CD4-positive, alpha-beta T cell treated with Interleukin-15 for 1 hour (primary cell): ENCODE measurements at places on chromosomes 2 and 18.

DNA sequence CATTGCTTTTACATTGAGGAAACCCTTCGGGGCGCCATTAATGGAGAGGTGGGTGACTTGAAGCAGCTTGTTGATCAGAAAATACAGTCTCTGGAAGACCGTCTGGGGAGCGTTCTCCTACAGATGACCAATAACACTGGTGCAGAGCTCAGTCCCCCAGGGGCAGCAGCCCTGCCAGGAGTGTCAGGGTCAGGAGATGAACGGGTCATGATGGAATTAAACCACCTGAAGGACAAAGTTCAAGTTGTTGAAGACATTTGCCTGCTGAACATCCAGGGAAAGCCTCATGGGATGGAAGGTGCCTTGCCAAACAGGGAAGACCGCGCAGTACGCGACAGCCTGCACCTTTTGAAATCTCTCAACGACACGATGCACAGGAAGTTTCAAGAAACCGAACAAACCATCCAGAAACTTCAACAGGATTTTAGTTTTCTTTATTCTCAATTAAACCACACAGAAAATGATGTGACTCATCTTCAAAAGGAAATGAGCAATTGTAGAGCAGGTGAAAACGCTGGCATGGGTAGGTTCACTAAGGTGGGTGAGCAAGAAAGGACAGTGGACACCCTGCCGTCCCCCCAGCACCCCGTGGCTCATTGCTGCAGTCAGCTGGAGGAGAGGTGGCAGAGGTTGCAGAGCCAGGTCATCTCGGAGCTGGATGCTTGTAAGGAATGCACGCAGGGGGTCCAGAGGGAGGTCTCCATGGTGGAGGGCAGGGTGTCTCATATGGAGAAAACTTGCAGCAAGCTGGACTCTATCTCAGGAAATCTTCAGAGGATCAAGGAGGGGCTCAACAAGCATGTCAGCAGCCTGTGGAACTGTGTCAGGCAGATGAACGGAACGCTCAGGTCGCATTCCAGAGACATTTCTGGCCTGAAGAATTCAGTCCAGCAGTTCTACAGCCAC is 45.0 kb downstream of the EMILIN2 start:
- no peak for DNase-seq

GRCh38 chr2:68206793-68207192 is 45.5 kb downstream of the PPP3R1 start:
- no peak for DNase-seq

DNA sequence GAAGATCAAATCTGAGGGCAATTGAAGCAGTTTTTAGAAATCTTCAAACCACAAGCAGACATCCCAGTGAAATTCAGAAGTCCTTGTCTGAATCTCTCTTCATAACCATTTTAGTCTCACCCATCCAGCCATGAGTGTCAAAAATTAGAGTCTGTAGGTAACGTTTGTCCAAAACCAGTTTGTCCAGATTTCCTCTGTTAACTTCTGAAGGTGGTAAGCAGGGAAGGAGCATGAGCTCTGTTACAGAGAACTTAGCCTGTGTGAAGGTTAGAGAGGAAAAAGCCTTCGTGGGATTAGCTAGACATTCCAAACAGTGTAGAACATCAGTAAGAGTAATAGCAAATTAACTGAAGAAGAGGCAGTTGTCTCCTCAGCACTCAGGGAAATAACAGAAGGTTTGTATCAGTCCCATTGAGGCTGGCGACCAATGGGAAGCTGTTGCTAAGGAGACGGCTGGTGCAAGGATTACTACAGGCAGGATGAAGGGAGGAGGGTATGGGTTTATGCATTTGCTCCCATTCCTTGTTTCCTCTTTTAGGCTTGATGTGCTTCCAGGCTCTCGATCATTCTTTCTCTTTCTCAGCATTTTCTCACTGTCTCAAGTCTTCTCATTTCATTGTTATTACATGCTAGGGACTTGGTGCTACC is 8.7 kb upstream of the GPR155 start:
- DNase-seq: no peak

GRCh38 chr18:36296650-36297416 is 680 bp upstream of the FHOD3 start:
- DNase-seq: no peak

GRCh38 chr2:161415034-161415986 is 787 bp upstream of the TBR1 start:
- DNase-seq: no peak

DNA sequence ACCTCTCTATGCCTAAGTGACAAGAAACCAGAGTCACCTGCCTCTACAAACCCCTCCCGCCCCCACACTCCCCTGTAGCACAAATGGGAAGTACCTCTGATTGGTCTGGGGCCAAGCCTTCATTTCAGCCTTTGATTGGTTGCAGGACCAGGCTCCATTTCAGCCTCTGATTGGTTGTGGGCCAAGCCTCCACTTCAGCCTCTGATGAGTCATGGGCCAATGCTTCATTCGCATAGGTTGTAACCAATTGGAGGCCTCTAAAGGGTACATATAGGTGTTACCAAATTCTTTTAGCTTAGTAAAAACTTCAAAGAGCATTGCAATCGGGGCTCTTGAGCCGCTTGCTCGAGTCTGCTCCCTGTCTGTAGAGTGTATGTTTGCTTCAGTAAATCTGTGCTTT is 25.0 kb downstream of the CCDC102B start:
- DNase-seq: no peak

GRCh38 chr2:202909394-202910192 is 1.9 kb downstream of the WDR12 start:
- no peak for DNase-seq

DNA sequence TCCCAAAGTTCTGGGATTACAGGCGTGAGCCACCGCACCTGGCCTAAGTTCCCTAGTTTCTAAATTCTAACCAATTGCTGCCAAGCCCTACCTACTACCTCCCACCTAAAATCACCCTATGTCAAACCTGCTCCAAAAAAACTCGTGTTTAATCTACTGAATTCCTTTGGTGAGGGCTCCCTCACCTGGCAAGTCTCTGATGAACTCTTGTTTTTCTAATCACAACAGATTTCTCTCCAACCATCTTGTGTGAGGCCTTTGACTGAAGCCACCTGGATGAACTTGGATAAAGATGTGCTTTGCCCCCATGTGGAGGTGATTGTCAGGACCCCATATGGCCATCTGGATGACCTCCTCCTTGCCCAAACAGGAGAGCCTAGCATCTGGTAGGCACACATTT is 17.4 kb upstream of the SLC35G4 start:
- no peak for DNase-seq

- DNase-seq: no peak
Measured at GRCh38 chr18:79944746-79945117, 6.7 kb downstream of the SLC66A2 start.

GRCh38 chr18:79953971-79954651 is 2.7 kb upstream of the SLC66A2 start:
- no peak for DNase-seq

DNA sequence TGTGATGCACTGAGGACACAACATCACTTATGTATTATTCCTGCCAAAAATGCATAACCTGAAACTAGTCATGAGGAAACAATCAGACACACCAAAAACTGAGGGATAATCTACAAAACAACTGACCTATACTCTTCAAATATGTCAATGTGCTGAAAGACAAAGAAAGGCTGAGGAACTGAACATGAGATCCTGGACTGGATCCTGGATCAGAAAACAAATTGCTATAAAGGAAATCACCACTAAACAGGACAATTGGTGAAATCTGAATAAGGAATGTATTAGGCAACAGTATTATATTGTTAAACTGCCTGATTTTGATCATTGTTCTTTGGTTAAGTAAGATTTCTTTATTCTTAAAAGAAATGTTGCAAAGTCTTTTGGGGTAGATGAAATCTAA is 28.8 kb downstream of the CUL3 start:
- no peak for DNase-seq
